ENCODE measurements at places on chromosomes 3 and 15.

GRCh38 chr15:75696854-75697259 lies 15.8 kb downstream of the CSPG4 start:
- DNase-seq, result no peak

- no peak for DNase-seq
Observed at GRCh38 chr3:182889948-182890629, 90.2 kb downstream of the DCUN1D1 start.

DNA sequence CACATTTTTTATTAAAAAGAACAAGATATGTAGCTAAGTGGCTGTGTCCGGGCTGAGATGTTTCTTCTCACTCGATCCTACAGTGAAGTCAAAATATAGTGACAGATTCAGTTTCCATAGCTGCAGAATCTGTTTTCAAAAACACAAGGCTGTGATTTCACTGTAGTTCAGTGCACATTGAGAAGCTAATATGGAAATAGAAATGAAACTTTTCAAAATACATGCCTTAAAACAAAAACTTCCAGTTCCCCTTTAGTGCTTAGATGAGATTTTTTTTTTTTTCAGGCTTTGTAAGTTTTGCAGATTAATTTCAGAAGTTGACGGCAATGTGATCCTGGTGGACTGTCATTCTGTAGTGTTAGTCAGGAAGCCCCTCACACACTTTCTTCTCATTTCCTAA lies 23.8 kb upstream of the TRAK1 start:
- DNase-seq, result no peak

DNA sequence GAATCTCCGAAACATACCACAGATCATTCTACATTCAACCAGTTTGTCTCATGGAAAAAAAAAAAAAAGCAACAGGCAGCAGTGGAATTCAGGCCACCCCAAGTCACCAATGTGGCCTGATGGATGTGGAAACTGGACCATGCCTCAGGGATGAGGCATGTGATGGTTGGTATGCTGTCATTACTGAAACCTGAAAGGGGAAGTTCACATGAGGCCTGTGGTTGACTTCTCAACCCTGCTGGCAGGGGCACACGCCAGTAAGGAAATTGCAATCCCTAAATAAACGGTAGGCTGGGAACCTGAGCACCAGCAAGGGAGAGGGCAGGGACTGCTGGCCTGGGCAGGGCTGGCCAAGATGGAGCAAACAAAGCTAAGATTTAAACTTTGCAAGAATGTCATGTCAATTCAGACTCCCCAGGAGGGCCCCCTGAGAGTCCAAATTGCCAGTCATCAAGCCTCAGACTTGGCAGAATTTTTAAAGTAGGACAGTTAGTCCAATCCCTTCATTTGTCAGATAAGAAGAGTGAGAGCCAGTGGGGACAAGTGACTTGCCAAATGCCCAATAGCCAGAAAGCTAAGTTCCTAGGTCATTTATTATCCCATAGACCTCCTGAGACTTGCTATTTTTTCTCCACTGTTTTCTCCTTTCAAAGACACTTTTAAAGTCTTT lies 310.4 kb downstream of the ERC2 start:
- no peak for DNase-seq

DNA sequence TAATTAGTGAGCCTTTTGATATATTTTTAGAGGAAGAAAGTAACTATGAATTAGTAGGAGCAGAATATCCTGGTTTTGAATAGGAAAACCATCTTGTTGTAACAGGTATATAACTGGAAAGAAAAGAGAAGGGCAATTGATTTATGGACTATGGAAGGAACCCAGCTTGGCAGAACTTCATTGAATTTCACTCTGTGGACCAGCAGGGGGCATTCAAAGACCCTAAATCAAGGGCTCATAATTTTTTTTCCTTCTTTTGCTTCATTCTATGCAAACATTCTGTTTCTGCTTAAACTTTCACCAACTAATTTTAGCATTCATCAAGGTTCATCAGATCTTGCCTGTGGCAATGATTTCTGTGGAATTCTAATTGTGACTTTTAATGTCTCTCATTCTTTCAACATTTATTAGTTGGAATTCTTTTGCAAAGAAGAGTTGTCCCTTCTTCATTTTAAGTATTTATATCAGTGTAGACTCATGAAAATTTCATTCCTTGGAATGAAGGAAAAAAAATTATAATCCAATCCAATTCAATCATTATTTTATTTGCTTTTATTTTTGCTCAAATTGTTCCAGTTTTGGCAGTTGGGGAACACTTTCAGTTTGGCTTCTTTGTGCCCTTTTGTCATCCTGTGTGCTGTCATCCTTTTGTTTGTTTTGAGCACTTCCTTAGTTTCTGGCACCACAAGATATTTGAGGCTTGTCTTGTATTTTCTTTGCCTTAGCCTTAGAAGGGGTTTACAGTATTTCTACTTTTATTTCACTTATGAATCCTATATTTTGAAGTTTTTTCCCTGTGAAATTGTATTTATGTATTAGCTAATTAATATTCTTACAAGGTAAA lies 30.4 kb downstream of the NXPE3 start:
- no peak for DNase-seq

GRCh38 chr15:40694688-40695468 lies at the start of gene RAD51:
Gene RAD51 (plus strand): TSS chr15:40695174. CDS start chr15:40698759, 3,585 bp downstream.
- DNase-seq, result peak; percentile 82

DNA sequence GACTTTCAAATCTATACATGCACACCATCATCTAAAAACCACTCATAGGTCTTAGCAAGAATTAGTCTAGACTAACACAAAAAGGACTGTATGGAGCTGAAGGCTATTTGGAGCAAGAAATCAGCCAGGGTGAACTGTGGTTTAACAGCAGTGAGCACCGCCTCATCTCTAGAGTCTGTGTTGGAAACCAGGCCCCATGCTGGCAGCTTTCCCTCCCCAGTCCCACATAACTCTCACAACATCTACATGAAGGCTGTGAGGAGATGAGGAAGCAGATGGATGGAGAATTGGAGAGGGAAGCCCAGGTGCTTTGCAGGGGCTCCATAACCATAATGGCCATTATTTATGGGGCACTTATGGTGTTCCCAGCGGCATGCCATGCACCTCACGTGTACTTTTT lies 133.2 kb upstream of the TOPAZ1 start:
- no peak for DNase-seq

- DNase-seq, result no peak
Observed at GRCh38 chr3:22988566-22988965, 214.6 kb upstream of the UBE2E2 start.

DNA sequence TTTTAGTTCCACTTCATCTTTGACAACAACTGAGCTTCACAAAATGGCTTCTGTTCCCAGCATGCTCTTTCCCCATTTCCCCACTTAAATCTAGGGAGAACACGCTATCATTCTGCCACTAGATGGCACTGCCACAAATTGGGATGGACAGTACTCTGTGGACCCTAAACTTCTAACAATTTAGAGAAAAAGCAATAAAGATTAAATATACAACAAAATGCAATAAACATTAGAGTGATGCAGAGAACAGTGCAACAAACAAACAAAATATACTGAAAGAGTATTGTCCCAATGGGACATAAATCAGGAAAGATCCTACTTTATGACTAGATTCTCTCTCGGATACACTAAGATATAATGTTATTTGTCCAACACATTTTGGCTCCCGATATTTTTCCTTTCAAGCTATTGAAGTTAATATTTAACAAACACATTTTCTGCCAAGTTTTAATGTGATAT lies 169.7 kb upstream of the TMCO5A start:
- peak; percentile 12 for DNase-seq

DNA sequence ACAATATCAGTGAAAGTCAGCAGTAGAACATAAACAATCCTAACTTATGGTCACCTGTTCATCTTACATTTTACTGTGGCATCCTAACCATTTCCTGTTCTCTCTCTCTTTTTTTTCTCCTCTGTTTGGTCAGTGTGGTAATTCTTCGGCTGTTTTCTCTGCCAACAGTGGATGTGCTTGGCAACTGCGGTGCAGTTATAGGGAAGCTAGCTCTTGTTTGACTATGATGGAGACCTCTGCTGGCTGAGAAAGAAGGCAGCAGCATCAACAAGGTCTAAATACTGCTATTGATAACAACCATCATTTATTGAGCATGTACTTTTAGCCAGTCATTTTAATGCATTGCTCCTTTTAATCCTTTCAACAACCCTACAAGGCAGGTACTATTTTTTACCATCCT lies 723 bp upstream of the DRD3 start:
- DNase-seq, result no peak

- no peak for DNase-seq
Observed at GRCh38 chr3:5297895-5298294, 110.4 kb downstream of the EDEM1 start.

DNA sequence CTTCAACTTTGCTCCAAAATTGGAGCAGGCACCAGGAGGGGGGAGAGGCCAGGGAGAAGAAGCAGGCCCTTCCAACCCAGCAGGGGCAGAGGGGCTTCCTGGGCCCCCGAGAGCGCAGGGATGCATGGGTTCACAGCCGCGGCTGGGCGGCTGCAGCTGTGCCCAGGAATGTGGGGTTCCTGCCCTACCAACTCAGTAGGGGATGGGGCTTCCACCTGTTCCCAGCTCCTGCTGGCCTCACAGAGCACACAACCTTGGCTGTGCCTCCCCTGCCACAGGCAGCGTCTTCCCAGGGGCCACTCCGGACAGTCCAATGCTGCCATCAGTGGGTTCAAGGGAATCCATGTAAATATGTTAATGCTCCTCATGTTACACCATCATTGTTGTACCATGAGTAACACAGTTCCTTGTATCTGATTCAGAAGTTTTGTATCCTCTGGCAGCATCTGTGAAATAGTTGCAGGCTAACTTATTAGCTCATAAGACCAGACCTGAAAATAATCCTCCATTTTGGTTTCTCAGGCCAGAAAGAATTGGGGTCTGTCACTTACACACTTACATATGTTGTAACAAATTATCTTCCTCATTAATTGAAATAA lies 12.1 kb upstream of the SIAH2 start:
- no peak for DNase-seq

- no peak for DNase-seq
Observed at GRCh38 chr3:2940062-2940461, 170.1 kb downstream of the IL5RA start.

DNA sequence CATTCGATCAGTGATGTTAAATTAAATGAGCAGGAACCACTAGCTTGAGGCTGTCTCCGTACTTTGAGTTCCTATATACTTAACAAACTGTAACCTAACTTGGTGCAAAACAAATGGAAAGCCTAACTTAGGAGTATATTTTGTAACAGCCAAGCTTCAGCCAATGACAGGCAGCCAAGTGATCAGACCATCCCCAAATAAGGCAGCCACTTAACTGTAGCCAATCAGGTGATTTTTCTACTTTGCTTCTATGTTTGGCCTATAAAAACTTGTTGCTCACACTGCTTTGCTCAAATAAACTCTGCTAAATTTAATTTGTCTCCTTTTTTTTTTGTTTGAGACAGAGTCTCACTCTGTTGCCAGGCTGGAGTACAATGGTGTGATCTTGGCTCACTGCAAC lies 19.3 kb upstream of the ZNF770 start:
- no peak for DNase-seq

Measured in right renal cortex interstitium (tissue), 3 donors.